ENCODE measurements at places on chromosomes 4 and X.

DNA sequence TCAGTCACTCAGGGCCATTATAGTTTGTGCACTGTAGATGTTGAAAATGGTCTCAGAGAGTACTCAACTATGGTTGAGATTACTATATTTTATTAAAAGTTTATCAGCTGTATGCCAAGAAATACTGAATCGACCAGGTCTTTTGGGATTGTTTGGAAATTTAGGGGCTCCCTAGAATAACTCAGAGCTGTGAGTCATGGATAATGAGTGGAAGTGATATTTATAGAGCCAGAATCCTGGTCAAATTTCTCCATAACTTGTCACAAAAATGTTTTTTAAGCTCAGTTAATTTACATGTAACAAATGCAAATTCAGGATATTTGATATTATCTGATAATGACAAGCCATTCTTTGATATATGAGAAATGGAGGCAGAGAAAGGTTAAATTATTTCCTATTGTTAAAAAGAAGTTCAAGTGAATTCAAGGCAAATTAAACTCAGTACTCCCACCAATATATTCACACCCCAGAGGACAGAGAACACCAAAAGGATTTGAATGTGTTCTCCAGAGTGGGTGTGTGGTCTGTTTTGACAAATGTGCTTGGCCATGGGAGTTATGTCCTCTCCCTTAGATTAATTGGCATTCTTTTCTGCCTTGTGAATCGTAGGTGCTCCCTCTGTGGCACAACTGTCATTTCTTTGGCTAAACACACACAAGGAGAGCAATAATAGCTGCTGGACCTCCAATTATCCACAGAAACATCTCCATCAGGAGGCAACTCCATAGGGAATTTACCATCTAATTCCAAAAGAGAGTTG, 37.7 kb downstream of the ARHGAP24 start:
- no peak for DNase-seq

GRCh38 chrX:3280706-3281105, 65.7 kb downstream of the MXRA5 start:
- DNase-seq, result no peak

- no peak for DNase-seq
Measured at GRCh38 chr4:8355306-8355705, 85.2 kb downstream of the ACOX3 start.

- no peak for DNase-seq
Measured at GRCh38 chr4:151340751-151341385, 15.5 kb upstream of the SH3D19 start.

- no peak for DNase-seq
Measured at GRCh38 chr4:141543176-141543575, 93.2 kb upstream of the IL15 start.

- no peak for DNase-seq
Measured at GRCh38 chrX:84216881-84217280, 28.9 kb upstream of the RPS6KA6 start.

All from stimulated activated CD4-positive, alpha-beta T cell treated with anti-CD3 and anti-CD28 coated beads, TNF-alpha, amount 100 ng/mL, for 1 hour (primary cell).